ENCODE measurements at places on chromosomes 12 and 14.

DNA sequence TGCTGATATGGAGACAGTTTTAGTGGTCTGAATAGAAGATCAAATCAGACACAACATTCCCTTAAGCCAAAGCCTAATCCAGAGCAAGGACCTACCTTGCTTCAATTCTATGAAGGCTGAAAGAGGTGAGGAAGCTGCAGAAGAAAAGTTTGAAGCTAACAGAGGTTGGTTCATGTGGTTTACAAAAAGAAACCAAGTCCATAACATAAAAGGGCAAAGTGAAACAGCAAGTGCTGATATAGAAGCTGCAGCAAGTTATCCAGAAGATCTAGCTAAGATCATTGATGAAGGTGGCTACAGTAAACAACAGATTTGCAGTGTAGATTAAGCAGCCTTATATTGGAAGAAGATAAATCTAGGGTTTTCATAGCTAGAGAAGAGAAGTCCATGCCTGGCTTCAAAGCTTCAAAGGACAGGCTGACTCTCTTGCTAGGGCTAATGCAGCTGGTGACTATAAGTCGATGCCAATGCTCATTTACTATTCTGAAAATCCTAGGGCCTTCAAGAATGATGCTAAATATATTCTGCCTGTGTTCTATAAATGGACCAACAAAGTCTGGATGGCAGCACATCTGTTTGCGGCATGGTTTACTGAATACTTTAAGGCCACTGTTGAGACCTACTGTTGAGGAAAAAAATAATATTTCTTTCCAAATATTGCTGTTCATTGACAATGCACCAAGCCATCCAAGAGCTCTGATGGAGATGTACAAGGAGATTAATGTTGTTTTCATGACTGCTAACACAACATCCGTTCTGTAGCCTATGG lies 361.0 kb downstream of the DPF3 start:
- no peak for DNase-seq
- peaks cover 6% of the 10 kb centered on the region for H3K4me1 ChIP-seq
- H3K27ac ChIP-seq = no peak overlapping the region
- H3K36me3 ChIP-seq = no peaks in the 10 kb centered on the region
- H3K27me3 ChIP-seq = peaks cover 6% of the 10 kb centered on the region

GRCh38 chr14:98906123-98906995 lies 365.6 kb downstream of the BCL11B start:
- peak overlapping the region; percentile 65 for H3K4me3 ChIP-seq
- peaks cover 3% of the 10 kb centered on the region for H3K27me3 ChIP-seq
- peak overlapping the region; percentile 87 for H3K27ac ChIP-seq
- peaks cover 39% of the 10 kb centered on the region for H3K4me1 ChIP-seq

GRCh38 chr14:61586544-61587055 lies 108.7 kb upstream of the HIF1A start:
- H3K27me3 ChIP-seq = peaks cover 4% of the 10 kb centered on the region
- no peak overlapping the region for H3K27ac ChIP-seq
- no peaks in the 10 kb centered on the region for H3K36me3 ChIP-seq
- DNase-seq = no peak
- no peak overlapping the region for H3K4me3 ChIP-seq

DNA sequence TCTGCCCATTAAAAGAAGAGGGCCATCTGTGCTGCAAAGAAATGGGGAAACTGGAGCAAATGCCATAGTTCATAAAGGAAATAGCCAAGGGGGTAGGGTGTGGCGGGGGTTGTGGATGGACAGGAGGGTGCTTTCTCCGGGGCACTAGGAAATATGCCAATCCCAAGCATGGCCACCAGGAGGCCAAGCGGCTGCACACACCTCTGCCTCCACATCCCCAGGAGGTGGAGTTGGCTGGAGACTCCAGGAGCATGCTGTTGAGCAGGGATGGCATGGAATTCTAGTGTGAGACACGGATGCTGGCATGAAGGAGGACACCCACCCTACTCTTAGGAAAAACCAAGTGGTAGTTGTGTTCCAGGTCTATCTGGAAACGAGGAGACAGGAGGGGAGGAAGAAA lies 25.2 kb downstream of the NID2 start:
- H3K27ac ChIP-seq = no peak overlapping the region
- no peak for DNase-seq
- H3K27me3 ChIP-seq = peaks cover 5% of the 10 kb centered on the region
- no peaks in the 10 kb centered on the region for H3K36me3 ChIP-seq
- peaks cover 13% of the 10 kb centered on the region for H3K4me1 ChIP-seq
- H3K4me3 ChIP-seq = no peak overlapping the region

GRCh38 chr12:100427078-100427477 lies 46.6 kb upstream of the NR1H4 start:
- DNase-seq = no peak
- no peaks in the 10 kb centered on the region for H3K36me3 ChIP-seq
- H3K27ac ChIP-seq = no peak overlapping the region
- no peaks in the 10 kb centered on the region for H3K4me1 ChIP-seq
- no peaks in the 10 kb centered on the region for H3K27me3 ChIP-seq
